Adrenal gland (tissue), 19 donors: ENCODE measurements at places on chromosomes 16 and 17. TPM values are rescaled to one million over a fixed set of nuclear protein-coding genes. Genes with fewer than 3 reads are reported as not detected.

DNA sequence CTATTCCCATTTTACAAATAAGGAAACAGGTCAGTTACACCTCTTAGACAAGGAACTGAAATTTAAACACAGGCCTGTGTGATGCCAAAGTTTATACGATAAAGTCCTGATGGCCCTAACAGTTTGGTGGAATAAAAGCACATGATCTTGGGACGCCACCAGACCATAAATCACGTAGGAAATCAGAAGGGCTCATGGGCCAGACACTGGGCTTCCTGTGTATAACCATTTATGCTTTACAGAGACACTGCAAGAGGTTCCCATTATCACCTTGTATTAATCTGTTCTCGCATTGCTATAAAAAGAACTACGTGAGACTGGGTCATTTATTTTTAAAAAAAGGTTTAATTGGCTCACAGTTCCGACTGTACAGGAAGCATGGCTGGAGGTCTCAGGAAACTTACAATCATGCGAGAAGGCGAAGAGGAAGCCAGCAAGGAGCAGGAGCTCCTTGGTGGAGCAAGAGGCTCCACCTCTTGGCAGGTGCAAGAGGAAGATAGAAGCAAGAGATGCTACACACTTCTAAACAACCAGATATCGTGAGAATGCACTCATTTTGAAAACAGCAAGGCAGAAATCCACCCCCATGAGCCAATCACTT lies 124.0 kb upstream of the MON1B start:
- DNase-seq, result no peak

UMOD gene
- total RNA-seq, result not detected

- DNase-seq, result peak; percentile 90
These were observed 4.5 kb downstream of the RMI2 start for GRCh38 chr16:11349599-11350276.

TMEM235 gene
- total RNA-seq, result not detected

TMIGD1 gene
- total RNA-seq, result not detected
